ENCODE measurements at places on chromosomes 1 and 21.

- no peak for DNase-seq
These were observed 145.3 kb upstream of the ADAMTS5 start for GRCh38 chr21:27112186-27112585.

GRCh38 chr1:166282391-166283137, 115.8 kb upstream of the FAM78B start:
- no peak for DNase-seq

DNA sequence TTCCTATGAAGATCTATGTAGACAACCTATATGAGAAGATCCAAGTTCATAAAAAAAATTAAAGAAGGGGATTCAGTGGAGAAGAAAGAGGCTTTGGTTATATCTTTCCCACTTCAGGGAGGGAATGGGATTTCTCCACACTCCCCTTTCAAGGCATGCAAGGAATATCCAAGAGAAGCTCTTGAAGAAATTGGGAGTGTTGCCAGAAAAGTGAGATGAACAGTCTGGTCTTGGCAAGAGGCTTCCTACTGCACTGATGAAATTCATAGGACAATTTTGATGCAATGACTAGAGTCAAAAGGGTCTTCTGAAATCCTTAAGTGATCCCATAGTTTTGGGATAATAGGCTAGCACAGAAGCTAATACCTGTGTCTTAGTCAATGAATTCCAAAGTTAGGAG, 153.0 kb downstream of the KCTD3 start:
- no peak for DNase-seq

- DNase-seq, result no peak
These were observed 2.3 kb downstream of the ETS2 start for GRCh38 chr21:38807986-38808385.

- DNase-seq, result no peak
These were observed 14.5 kb downstream of the SORT1 start for GRCh38 chr1:109383087-109383779.

DNA sequence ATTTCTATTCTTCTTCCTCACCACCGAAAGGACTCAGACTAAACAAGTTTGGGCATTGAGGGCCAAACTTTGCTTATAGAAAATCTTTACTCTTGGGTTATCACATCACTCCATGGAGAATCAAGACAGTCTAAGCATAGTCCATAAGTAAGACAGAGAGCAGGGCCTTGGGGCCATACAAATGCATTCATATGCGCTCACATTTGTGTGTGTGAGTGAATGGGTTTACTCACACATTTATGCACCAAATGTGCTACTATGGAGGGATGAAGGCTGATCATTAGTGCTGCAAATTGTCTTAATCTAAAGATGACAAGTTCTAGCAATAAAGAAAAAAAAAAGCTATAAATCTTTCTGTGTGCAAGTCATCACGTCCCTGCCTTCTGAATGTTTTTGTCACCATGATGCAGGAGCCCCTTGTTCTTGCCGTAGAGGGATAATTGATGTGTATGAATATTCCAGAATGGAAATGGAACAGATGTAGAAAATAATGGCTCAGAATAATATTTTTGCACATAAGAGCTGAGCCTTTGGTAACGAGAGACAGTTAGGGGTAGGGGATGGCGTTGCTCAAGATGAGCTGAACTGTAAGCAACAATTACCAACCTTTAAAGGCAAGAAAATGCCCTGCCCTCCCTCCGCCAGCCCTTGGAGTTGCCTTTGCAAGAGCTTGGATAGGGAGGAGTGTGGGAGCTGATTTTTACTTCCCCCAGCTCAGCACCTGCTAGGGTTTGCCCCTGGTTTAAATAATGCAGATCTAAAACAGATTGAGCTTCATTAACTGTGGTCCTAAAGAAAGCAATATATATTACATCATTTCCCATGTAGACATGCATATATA, 52.3 kb upstream of the IKBKE start:
- no peak for DNase-seq

GRCh38 chr1:30749691-30750583, 7.6 kb downstream of the LAPTM5 start:
- no peak for DNase-seq

DNA sequence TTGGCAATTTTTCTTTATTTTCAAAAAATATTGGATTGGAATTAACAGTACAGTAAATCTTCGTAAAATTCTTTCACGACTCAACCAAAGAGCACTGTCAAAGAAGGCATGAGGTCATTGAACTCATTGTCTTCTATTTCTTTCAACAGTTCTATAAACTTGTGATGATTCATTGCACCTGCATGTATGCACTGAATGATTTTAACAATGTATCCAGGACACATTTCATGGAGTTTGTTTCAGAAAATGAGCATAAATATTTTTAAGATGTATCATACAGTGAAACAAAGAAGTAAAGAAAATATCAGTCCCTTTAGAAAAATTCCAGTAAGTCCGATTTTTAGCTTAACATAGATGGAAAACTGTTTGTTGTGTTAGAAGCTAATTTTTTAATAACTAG, 33.6 kb upstream of the CD34 start:
- DNase-seq, result no peak

DNA sequence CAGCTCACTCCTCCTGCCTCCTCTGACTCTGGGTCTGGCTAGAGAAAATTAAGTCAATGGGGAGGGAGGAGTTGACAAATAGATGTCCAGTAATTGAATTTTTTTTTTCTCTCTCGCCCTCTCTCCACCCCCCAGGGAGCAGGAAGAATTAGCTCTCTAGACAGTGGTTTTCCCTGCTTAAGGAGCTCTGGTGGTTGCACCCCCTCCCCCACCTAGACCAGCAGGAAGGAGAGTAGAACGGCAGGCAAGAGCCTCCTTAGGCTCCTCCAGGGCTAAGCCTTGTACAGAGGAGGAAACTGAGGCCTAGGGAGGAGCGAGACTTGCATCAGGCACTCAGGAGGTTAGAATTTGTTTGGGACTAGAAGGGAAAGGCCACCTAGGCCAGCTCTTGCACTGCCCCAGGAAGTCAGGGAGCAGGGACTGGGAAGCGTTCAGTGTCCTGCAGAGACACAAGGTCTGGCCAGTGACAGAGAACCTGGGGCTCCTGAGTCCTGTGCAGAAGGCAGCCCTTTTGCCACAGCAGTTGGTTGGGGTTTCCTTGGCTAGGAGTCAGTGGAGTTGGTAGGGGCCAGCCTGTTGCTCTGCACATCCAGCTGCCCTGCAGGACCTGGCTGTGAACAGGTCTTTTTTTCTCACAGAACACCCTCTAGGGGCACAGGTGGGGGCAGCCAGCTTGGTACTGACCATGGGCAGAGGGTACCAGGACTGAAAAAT, 49.5 kb upstream of the ACOT11 start:
- no peak for DNase-seq

- no peak for DNase-seq
These were observed 148.3 kb upstream of the GJB5 start for GRCh38 chr1:34606504-34606903.

DNA sequence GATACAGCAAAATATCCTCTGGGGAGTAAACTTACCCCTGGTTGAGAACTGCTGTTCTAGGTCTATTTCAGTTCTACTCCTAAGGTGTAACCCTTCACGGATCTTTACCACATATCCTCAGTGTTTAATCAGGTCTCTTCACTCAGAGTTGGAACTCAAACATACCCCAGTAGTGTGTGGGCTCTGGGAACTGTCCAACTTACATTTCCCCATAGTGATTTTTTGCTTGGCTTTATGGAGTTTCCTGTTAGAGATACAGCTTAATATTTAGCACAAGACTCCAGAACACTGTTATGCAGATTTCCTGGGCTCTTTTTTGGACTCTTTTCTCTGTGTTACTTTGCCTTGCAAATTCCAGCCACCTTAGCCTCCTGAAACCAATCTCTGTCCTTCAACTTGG, 26.7 kb upstream of the LIN9 start:
- DNase-seq, result no peak

- no peak for DNase-seq
These were observed 12.8 kb upstream of the S100A2 start for GRCh38 chr1:153578490-153578889.

DNA sequence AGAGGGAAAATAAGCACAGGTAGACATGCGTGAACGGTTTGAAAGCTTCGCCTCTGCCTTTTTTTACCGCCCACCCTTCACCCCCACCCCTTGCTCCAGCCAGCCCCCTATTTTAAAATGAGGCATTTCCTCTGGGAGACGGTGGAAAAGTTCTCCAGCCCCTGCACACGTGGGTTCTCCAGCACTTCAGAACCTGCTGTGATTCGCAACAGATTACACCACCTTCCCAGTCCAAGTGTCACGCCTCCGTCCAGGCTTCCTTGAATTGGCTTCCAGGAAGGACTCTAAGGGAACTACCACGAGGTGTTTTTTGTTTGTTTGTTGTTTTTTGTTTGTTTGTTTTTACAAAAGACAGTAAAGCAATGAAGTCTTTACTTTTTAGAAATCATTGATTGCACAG, 2.6 kb downstream of the LRRC7 start:
- no peak for DNase-seq

DNA sequence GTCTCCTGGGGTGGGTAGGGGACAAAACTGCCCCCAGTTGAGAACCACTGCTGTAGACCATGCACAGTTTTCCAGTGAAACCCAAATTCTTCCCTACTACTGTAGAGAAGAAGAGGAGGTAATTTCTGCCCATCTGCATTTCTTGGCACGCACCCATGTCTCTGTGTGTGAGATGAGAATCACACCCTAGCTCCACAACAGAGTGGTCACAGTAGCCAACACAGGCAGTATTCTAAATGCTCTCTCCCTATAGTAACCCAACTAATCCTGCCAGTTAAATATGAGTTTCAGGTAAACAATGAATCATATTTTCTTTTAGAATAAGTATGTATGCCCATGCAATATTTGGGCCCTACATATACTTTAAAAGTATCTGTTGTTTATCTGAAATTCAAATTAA, 1.2 kb upstream of the CAPN2 start:
- no peak for DNase-seq

Data from stimulated activated CD8-positive, alpha-beta memory T cell treated with anti-CD3 and anti-CD28 coated beads, Interleukin-15, amount 100 ng/mL, for 24 hours (primary cell).